Activated effector memory CD4-positive, alpha-beta T cell treated with Interleukin-2 at 50 U/mL for 16 hours (primary cell): ENCODE measurements at places on chromosomes 5 and 9.
A peak's percentile ranks its signal among the peaks of the same experiment; 100 is the strongest.

- no peak for DNase-seq
Observed at GRCh38 chr5:156778139-156778706, 71.9 kb upstream of the PPP1R2B start.

- DNase-seq, result no peak
Observed at GRCh38 chr5:41508696-41509398, 1.6 kb downstream of the PLCXD3 start.

GRCh38 chr9:21906881-21907280, 87.3 kb downstream of the CDKN2A start:
- DNase-seq, result no peak

DNA sequence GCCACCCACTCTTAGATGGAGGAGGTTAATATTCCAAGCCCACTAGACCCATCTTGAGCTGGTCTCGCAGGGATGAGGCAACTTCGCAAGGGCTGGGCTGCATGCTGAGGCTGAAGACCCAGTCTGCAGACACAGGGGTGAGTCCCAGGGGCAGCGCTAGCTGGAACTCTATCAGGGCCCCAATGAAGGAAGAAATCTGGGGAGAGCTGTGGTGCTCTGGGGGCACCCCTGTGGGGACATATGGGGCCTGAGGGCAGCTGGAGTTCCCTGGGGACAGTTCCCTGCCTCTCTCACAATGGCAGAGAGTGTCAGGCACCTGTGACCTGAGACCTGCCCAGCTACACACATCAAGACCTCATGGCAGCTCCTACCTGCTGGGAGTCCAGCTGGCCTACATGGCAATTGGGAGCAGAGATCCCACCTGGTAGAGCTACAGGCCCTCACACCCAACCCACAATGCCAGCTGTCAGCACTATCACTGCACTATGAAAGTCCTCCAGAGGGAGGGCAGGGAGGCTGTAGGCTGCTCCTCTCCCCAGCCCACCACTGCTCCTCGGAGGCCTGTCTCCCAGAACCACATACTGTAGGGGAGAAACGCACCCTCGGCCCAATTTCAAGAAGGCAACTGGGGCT, 202.2 kb downstream of the GABBR2 start:
- DNase-seq, result no peak

- no peak for DNase-seq
Observed at GRCh38 chr5:156922207-156922792, 40.7 kb downstream of the TIMD4 start.

DNA sequence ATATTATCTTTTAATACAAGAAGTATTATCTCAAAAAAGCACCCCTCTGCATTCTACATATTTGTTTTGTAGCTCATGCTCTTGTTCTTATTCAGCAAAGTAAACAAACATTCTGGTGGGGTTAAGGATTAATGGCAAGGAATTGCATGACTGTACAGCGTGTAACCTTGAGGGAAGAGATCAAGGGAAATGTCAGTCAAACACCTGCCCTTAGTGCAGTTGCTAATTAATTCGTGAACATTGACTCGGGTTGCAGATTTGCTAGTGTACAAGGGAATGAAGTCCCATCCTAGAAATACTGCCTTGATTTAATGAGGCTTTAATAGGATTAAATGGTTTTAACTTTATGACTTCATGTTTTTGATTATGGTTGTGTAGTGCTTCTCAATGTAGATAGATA, 1758.1 kb downstream of the MAT2B start:
- no peak for DNase-seq

- peak; percentile 55 for DNase-seq
Observed at GRCh38 chr9:136283291-136284235, 20.3 kb downstream of the CCDC187 start.
